ENCODE measurements at places on chromosomes 4 and X.

DNA sequence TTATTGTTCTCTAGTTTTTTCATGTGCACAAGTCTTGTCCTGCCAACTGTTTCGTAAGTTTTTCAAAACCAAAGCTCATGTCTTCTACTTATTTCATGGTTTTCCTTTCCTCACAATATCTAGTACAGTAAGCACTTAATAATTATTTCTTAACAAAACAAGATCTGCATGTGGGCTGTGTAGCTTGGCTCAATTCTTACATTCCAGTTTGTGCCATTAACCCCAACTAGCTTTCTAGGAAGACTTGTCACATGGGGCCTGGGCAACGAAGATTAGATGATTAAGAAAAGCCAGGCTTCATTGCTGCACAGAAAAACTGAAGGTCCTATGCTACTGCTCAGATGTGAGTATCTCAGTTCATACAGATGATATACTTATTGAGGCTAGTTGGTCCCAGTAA, 155.3 kb upstream of the TEX13A start:
- DNase-seq = no peak

- no peak for DNase-seq
These were observed 6.6 kb downstream of the ABCD1 start for GRCh38 chrX:153731117-153731844.

DNA sequence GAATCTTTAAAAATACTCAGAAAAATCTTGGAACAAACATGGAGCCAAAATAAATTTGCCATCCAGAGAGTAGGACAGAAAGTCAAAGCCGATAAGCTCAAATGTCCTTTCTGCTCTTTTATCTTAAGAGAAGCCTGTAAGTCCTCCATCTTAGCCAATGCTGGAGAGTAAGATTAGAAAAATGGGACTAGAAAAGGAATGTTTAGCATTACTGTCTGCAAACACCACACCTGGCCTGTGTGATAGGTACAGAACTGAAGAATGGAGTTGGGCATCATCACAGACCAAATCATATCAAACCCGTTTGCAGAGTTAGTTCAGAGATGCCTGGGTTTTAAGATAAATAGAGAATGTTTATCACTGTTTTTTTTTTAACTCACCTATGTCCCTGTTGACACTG, 10.5 kb upstream of the SLC39A8 start:
- DNase-seq = no peak

GRCh38 chrX:19479458-19479857, 35.9 kb downstream of the MAP3K15 start:
- no peak for DNase-seq

DNA sequence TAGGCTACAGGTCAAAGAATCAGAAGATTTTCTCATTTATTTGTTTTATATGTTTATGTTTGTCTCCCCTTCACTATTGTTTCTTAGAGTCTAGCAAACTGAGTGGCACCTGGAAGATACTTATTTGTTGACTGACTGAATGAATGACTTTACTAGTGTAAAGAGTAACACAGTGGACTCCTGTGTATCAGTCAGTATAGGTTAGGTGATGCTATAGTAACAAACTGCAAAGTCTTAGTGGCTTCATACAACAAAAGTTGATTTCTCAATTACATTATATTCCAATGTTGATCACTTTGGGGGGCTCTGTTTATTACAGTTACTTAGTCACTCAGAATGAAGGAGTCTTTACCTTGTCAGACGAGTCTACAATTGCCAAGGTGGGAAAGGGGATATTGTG, 76.6 kb downstream of the DCK start:
- no peak for DNase-seq

- DNase-seq = no peak
These were observed 6.7 kb downstream of the CD99 start for GRCh38 chrX:2697741-2698299.

GRCh38 chrX:71489540-71489939, 43.4 kb upstream of the OGT start:
- no peak for DNase-seq

DNA sequence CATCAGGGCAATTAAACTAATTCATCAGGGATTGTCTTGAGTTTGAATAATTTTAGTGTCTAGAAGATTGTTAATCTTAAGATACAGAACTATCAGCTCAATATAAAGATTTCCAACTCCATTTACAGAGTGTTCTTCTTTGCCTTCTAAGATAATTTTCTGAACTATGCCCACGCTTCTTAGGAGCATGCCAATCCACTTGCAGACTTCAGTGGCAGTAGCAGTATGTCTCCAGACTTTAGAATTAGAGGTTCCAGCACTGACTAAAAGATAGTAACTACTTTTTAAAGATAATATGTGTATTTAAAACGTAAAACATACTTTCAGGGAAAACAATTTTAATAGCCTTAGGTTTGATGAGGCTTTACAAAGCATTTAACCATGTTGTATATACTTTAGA, 34.2 kb upstream of the GALNT7 start:
- DNase-seq = no peak

- DNase-seq = peak; percentile 75
These were observed 314.7 kb downstream of the LDB2 start for GRCh38 chr4:16583764-16584163.

GRCh38 chrX:23959781-23960180, 52.0 kb downstream of the CXorf58 start:
- no peak for DNase-seq

GRCh38 chr4:87608229-87608628, at the start of gene DSPP:
Gene DSPP (plus strand): TSS chr4:87608529. CDS start chr4:87610909, 2,380 bp downstream.
- DNase-seq = no peak

GRCh38 chr4:65865489-65865888, 195.2 kb upstream of the EPHA5 start:
- DNase-seq = peak; percentile 2

Measured in Caki2 (cell line).